ENCODE measurements at places on chromosomes 6 and 20.

GRCh38 chr6:95973976-95974375, 41.8 kb upstream of the FUT9 start:
- no peak for DNase-seq

- DNase-seq: no peak
Observed at GRCh38 chr6:30543821-30544220, 12.5 kb downstream of the GNL1 start.

- DNase-seq: peak; percentile 37
Observed at GRCh38 chr20:25584905-25585704, at the start of gene NINL. NINL (minus strand) TSS chr20:25585531; CDS start chr20:25526587, 58,944 bp downstream.

GRCh38 chr6:105907301-105907700, 178.8 kb upstream of the PRDM1 start:
- no peak for DNase-seq

GRCh38 chr6:84763003-84763885, 1.2 kb downstream of the TBX18 start:
- DNase-seq: no peak

GRCh38 chr6:169425628-169426370, 172.2 kb upstream of the THBS2 start:
- no peak for DNase-seq

DNA sequence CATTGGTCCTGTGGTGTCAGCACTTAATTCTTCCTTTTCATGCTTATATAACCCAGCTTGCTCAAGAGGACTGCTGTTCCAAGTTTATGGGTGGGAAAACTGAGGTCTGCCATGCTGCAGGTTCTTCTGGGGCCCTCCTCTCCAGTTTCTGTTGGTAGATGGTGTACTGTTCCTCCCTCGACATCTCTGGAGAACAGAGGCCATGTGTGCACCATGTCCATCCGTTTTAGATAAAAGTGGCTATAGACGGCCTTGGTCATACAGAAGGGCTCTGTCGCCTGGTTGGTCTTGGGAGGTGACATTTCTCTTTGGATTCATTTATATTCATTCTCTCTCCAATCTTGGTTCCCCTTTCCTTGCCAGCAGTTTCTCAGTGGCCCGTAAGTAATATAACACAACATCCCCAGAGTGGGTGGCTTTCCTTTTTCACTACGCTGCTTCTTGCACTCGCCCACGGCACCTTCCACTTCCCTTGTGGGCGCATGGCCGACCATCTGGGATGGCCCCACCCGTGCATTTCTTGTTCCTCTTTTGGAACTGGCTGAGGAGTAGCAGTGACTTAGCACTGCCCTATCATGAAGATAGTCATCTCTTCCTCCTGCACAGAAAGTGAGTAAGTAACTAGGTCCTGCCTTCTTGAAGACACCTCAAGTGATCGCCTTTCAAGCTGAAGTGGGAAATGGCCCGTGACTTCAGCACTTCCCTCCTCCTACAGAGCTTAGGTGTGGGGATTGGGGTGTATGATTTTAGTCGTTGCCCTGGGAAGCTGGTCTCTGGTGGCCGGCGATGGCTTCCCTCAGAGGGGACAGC, 94.2 kb downstream of the RREB1 start:
- no peak for DNase-seq

- no peak for DNase-seq
Observed at GRCh38 chr6:2768696-2769095, 3.5 kb downstream of the WRNIP1 start.

DNA sequence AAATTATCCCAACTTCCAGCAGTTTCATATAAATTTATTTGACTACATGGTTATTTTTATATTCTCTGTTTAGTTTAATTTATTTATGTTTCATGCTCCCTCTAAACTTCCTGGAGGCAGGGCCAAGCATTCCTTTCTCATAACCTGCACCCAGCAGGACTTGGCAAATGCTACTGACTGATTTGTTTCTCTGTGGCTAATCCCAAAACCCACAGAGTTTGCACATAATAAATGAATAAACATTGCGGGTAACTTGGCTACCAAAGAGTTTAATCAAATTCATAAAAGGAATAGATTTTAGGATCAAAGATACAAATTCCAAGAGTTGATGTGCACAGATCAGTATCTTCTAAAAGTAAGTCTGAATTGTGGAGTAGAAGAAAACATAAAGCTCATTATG, 239.5 kb downstream of the SLC35F1 start:
- no peak for DNase-seq

DNA sequence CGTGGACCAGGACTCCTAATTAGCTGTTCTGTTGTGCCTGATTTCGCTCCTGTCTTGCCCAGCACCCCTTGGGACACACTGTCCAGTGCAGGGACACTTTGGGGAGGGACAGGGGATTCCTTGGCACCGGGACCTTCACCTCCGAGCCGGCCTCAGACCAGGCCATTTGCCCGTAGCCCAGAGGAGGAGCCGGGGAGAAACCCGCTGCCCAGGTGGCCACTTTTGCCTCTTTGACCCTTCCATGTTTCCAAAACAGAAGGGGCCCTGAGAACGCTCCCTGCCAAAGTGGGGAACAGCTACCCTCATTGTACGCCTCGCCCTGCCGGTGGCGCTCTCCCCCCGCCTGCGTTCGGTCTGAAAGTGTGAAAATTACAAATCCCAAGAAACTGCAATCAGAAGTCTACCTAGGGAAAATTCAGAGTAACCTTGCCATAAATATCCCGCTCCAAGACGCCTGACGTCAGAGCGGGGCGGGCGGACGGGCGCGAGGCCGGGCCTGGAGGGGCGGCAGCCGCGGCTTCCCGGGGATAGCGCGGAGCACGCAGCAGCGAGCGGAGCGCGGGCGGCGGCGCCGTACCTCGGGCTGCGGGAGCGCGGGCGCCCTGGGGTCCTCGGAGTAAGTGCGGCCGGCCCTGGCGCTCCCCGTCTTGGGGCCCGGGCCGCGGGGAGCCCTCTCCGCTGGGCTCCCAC, at the start of gene DAAM2:
Gene DAAM2, plus strand, starts transcription at position 527 of the 690 bp plus-strand sequence. CDS start 63,927 bp downstream, outside the sequence.
- no peak for DNase-seq
